CD4-positive, alpha-beta memory T cell (primary cell): ENCODE measurements at places on chromosomes 13 and 19. TPM values are rescaled to one million over a fixed set of nuclear protein-coding genes. Genes with fewer than 3 reads are reported as not detected.

DNA sequence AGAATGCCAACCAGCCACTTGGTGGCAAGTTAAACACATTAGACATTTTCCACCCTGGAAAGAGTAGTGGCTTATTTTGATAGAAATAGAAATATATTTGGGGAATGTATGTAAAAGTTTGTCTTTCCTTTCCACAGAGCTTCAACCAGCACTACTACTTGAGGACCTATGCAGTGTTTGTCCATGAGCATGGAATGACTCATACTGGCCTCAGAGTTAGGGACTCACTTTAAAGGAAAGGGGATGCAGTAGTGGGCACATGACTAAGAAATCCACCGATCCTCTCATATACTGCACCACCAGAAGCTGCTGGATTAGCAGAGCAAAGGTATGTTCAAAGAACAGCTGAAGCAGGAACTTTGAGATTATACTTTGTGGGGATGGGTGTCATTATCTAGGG, 62.6 kb downstream of the LACC1 start:
- no peak for DNase-seq

DNA sequence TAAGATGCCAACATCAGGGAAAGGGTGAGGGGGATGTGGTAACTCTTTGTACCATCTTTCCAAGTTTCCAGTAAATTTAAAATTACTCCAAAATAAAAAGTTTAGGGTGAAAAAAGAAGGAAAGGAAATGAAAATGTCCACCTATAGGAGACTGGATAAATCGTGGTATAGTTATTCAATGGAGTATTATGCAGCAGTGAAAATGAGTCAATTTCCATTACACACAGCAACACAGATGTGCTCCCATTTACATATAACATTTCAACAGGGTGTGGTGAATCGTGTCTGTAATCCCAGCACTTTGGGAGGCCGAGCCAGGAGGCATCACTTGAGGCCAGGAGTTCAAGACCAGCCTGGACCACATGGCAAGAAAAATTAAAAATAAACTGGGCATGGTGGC, 7.4 kb upstream of the ZNF541 start:
- no peak for DNase-seq

DNA sequence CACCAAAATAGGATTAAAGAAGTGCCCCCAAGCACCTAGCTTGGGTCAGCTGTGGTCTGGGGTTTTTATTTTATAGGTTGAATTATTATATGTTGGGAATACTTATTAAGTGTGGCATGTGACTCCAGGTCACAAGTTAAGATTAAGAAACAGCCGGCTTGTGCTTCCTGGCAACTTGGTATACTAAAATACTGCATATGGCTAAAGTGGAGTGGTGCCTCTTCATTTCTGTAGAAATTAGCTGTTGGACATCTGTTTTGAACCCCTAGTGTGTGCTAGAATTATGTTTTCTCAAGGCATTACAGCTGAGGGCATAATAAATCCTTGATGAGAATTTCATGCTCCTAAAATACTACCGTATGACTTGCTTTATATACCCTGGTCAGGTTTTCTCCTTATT, 286.6 kb downstream of the SHISA2 start:
- no peak for DNase-seq

DNA sequence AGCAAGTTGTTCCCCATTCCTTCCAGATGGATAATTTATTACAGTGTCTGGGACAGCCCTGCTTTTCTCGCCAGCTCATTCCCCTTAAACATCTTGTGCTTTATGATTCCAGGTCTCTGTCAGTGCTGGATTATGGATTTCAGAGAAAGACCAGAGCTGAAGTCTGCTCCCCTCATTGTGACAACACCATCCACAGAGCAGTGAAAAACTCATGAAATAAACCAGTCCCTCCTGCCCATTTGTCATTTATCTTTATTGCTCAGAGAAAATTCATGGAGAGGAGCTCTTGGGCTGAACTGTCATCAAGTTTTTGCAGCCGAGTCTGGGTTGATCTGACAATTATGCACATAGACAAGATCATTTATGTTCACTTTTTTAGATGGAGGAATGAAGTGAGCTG, 92.7 kb upstream of the GPR12 start:
- no peak for DNase-seq

DNA sequence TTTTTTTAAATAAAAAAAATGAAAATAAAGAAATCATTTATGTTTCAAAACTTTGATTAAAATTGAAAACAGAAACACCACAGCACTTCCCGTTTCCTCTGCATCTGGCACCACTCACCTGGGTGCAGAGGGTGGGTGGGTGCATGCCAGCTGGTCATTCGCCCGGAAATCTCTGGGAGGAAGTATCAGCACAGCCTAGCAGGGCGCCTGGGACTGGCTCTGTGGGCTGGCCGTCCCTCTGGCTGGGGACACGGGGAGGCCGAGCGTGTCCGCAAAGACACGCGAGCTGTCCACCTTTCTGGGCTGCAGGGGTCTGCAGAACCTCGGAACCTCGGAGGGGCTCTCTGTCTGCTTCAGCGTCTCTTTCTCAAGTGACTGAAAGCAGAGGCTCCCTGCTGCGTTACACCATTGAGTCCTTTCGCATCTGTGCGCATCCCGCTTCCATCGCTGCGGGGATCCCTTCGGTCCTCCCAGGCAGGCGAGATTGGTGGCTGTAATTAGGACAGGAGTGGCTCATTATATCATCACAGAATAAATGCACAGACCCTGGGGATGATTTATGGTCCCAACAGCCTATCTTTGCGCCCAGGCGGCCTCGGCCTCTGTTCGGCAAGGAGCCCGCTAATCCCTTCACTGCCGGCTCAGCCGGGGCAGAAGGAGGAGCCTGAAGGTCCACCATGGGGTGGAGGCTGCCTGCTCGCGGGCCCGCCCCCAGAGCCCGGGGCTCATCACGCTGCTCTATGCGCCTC, 17.2 kb downstream of the CRTC1 start:
- peak; percentile 69 for DNase-seq

DNA sequence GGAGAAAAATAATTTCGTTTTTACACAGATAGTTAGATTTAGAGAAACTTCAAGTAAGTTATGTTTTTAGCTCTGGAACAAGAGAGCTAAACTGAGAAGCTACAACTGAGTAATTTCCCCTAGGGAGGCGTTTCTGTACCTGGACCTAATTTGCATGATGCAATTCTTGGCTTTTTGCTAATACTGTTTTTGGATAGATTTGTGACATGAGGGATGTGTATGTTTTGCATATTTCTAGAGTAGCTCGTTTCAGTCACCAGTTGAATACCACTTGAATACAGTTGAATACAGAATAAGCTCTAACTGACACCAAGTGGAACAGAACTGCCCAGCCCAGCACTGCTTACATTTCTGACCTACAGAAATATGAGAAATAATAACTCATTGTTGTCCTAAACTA, 1227.9 kb upstream of the SPRY2 start:
- DNase-seq: no peak

- peak; percentile 99 for DNase-seq
Measured at GRCh38 chr19:49468746-49469447, 5.1 kb upstream of the FLT3LG start.

- DNase-seq: no peak
Measured at GRCh38 chr13:79439275-79439674, 33.2 kb upstream of the RBM26 start.

PNMA8C gene
- total RNA-seq: not detected

FGF22 gene
- 1.9 TPM for total RNA-seq

CEACAM3 gene
- not detected for total RNA-seq

ASF1B gene
- 3.0 TPM for total RNA-seq
